ENCODE measurements at places on chromosomes 7 and 10. TPM values are rescaled to one million over a fixed set of nuclear protein-coding genes. Genes with fewer than 3 reads are reported as not detected.

- no peak for DNase-seq
Measured at GRCh38 chr7:44565097-44565794, 8.5 kb downstream of the DDX56 start.

OR2A1 gene
- total RNA-seq: not detected

- DNase-seq: no peak
Measured at GRCh38 chr10:30791197-30791611, 161.7 kb upstream of the LYZL2 start.

GRCh38 chr7:153224890-153225289 is 465.3 kb downstream of the ACTR3B start:
- DNase-seq: no peak

ITGA8 gene
- total RNA-seq: 6.9 TPM

GARIN1A gene
- 3.9 TPM for total RNA-seq

ADIRF gene
- not detected for total RNA-seq

- peak; percentile 88 for DNase-seq
Measured at GRCh38 chr10:113958631-113959382, 84.9 kb upstream of the ADRB1 start.

LIPM gene
- total RNA-seq: not detected

GRCh38 chr10:128115356-128115755 is 10.9 kb downstream of the MKI67 start:
- peak; percentile 71 for DNase-seq
